ENCODE measurements at places on chromosomes 5 and 9.
A peak's percentile ranks its signal among the peaks of the same experiment; 100 is the strongest.

DNA sequence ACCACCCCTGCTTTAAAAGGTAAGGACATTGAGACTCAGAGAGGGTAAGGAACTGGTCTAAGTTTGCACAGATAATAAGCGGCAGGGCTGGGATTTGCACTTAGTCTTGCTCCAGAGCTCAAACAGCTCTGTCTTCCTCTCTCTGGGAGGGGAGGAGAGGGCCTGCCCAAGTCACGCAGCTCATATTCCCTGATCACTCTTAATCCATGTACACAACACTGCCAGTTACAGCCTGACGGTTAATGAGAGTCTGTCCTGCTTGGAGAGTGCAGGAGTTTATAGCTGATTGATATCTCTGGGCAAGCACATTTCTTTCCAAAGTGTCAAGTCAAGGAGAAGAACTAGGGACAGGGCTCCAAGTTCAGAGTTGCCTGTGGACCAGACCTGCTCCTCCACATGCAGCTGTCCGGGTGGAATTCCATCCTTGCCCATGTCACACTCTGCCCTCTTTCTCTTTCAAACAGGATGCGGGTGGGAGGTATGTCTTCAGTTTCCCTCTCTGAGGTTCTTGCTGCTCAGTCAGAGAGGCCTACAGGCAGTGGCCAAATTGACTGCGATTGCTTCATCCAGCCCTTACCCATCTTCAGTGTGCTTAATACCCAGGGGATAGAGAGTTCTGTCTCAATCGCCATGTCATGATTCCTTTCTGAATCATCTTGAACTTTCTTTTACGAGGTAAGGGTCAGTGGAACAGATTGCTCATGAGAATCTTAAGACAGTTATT lies 54.5 kb downstream of the GALNT12 start:
- DNase-seq, result no peak

DNA sequence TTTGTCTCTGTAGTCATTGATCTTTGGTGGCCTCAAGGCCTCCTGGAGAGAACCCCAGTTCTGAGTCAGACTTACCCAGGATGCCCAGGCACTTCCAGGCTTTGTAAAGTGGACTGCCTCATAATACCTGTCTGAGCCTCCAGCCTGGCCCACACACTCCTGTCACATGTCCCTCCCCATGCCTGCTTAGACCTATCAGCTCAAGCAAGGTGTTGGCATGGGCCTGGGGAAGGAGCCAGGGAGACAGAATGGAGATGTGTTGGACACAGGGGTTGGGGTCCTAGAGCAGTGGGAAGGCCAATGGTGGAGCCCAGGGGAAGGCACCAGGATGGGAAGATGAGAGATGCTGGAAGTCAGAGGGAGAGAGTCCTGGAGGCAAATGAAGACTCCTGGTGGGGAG lies 136.2 kb downstream of the CFAP90 start:
- no peak for DNase-seq

- DNase-seq, result no peak
Observed at GRCh38 chr9:14958989-14959388, 48.8 kb upstream of the FREM1 start.

DNA sequence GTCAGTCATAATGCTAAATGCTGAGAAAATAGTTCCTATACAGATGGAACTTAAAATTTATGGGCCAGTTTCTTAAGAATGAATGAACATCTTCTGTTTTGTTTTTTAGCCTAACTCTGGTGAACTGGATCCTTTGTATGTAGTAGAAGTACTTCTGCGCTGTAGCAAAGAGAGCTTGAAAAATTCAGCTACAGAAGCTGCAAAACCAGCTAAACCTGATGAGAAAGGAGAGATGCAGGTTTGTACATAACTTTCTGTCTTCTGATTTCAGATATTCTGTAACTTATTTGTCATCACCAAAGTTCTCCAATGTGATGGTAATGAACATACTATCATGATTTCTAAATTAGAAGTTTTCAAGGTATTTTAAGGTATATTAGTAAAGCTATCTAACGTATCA lies 80.1 kb downstream of the MTREX start:
- DNase-seq, result no peak

DNA sequence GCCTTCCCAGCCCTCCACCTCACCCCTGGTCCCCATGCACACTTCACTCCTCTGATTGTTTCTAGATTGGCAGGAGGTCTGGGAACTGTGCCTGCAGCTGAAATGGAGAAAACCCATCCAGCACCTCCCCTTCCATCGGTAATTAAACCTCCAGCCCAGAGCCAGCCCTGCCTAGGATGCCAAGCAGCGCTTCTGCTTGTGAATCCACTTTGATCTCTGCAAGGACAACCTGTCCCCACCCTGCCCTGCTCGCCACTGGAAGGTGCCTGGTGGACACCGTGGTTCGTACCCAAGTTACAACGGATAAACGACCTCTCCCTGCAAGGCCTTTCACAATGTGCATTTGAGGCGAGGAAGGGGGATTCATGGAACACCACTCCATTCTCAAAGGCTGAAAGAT lies 50.6 kb downstream of the IRX2 start:
- DNase-seq, result no peak

DNA sequence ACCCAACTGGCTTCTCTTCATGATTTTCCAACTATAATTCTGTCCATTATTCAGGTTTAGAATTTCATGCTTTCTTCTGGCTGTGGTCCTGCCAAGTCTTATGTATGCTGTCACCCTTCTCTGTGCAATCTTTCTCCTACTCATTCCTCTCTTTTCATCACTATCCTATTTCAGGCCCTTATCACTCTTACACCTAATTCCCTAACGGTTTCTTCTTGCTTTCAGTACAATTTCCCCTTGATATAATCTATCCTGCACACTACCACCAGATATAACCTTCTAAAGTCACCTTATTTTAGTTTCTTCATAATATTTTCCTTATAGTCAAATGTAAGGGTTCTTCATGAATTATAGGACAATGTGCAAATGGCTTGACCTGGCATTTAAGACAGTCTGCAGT lies 436.2 kb downstream of the RAB3C start:
- no peak for DNase-seq

GRCh38 chr9:131349881-131350563 lies 43.9 kb upstream of the PRRC2B start:
- peak; percentile 77 for DNase-seq

GRCh38 chr5:61313960-61314681 lies 17.9 kb upstream of the ZSWIM6 start:
- no peak for DNase-seq

- no peak for DNase-seq
Observed at GRCh38 chr9:100206899-100207298, 107.9 kb downstream of the INVS start.

DNA sequence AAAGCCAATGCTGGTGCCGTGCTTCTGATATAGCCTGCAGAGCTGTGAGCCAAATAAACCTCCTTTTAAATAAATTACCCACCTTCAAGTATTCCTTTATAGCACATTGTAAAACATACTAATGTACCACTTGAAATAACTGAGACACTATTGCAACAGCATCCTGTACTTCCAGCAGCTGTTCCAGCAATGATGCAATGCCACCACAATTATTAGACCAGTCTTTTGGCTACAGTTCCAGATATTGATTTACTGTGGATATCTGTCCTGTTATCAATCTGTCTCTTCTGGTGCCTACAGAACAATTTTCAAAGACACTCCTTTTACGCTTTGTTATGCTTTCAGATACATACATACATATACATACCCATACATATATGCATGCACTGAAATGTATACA lies 567.9 kb downstream of the TAF11L14 start:
- no peak for DNase-seq

DNA sequence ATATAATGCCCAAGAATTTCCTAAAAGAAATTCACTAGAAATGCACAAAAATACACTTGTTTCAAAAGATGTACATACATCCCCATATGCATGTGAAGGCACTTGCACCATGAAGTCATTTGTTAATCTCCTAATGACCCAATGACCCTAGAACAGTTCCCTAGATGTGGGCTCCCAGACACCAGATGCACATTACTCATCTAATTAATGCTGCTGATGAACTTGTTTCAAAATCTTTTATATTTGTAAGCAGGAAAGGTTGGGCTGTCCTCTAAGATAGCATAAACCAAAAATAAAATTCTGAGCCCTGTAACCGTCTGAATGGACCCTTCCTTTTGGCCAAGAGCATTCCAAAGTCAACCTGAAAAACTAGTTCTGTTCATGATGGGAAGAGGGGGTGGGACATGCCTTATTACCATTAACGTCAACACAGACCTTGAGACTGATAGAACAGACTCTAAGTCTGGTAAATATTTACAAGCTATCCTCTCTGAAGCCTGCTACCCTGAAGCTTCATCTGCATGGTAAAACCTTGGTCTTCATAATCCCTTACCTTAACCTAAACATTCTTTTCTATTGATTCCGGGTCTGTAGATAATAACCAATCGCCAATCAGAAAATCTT lies 91.0 kb upstream of the DAPK1 start:
- DNase-seq, result no peak

DNA sequence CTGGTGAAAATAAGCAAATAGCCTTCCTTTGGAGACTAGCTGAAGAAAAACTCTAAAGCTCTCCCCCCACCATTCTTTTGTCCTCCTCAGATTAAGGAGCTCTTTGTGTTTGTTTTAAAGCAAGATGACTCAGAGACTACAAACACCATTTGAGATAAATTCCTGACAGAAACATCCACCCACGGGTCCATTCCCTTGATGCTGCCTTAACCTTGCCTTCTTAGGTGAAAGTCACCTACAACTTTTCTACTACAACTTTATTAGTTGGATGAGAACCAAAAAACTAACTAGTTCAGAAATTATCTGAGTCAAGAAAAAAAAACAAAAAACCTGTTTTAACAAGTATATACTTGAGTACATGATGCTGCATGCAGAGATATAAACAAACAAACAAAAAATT lies 831.1 kb downstream of the NR2F1-AS1 start:
- no peak for DNase-seq

GRCh38 chr5:179268399-179268952 lies 76.8 kb downstream of the ADAMTS2 start:
- no peak for DNase-seq

GRCh38 chr5:73692166-73692640 lies 66.2 kb downstream of the ARHGEF28 start:
- DNase-seq, result no peak

- DNase-seq, result no peak
Observed at GRCh38 chr5:103424453-103425205, 138.0 kb downstream of the NUDT12 start.

- no peak for DNase-seq
Observed at GRCh38 chr9:4837261-4838188, 44.8 kb downstream of the RCL1 start.

GRCh38 chr9:122143876-122144405 lies 15.6 kb downstream of the NDUFA8 start:
- DNase-seq, result no peak

GRCh38 chr9:19493876-19494275 lies 85.1 kb downstream of the ACER2 start:
- DNase-seq, result no peak

DNA sequence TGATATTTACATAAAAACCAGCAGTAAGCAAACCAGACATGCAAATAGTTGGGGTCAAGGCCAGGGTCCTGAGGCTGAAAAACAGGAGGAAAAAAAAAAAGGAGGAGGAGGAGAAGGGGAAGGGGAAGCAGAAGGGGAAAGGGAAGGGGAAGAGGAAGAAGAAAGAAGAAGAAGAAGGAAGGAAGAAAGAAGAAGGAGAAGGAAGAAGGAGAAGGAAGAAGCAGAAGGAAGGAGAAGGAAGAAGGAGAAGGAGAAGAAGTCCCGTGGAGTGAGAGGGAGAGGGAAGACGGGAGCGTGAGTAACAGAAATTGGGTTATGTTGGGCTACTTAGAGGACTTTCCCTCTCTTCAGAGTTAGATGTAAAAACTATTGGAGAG lies 24.6 kb upstream of the NSG2 start:
- no peak for DNase-seq

DNA sequence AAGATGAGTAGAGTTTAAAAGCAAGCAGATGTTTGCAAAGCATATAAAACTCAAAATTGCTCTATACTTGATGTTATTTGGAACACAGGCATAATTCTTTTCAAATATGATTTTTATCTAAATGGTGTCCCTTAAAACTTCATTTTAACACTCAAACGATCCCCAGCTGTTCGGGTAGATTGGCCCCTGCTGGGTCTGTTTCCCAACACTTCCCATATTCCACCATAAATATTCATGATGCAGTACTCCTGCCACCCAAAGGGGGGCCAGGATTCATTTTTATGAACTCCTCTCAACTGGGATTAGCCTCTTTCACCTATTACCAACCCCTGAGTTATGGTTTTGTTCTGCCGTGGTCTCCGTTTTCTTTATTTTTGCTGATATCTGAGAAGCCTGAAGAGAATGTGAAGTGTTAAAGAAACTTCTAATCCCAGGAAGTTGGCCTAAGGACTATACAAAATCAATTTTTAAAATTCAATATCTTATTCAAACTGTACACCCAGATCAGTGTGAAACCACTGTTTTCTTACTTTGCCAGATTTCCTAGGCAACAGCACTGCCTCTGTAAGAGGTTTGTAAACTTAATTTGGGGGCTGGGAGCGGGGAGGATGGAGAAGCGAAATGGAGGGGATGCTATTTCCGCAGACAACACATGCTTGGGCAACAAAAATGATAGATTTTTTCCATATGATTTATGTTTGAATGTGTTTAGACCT lies 384.1 kb downstream of the DMRT2 start:
- no peak for DNase-seq

DNA sequence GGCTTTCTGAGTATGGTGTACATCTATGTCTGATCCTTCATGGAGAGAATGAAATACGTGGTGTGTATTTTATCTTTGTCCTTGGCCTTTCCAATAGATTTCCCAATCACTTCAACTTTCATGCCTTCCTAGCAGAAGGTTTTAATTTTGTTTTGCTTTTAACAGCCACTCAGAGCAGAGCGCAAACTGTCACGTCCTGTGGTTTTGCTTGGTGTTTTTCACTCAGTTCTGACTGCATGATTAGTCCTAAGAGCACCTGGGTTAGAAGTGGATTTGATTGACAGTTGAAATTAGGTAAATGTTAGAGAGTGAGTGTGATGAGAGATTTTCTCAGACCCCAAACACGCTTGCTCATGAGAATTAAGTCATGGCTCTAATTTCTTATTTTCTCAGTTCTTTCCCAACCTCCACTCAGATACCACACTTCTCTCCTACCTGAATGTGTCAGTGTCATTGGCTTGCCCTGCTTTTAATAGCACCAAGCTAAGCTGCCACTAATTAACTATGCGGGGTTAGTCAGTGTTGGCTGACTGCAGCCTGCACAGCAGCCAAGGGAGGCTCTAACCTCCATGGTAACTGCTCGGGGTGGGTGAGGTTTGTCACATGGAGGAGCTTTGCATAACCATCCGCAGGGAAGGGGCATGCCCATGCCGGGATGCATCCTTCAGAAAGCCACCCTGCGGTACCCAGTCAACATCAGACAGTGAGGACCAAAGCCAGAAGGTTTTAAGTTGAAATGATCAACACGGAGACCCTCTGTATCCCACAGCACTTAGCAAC lies 173.4 kb downstream of the NR3C1 start:
- DNase-seq, result peak; percentile 92

- DNase-seq, result no peak
Observed at GRCh38 chr5:14201325-14202045, 58.3 kb downstream of the TRIO start.

GRCh38 chr5:87765009-87765408 lies 352.3 kb upstream of the CCNH start:
- no peak for DNase-seq

GRCh38 chr5:140658870-140659269 lies 5.8 kb upstream of the WDR55 start:
- DNase-seq, result no peak

GRCh38 chr9:90044710-90045151 lies 439.9 kb downstream of the GADD45G start:
- DNase-seq, result no peak

- no peak for DNase-seq
Observed at GRCh38 chr9:87909310-87910041, 8.3 kb upstream of the SPATA31C1 start.

GRCh38 chr9:6592231-6592630 lies 53.3 kb downstream of the GLDC start:
- DNase-seq, result no peak

- no peak for DNase-seq
Observed at GRCh38 chr5:148898413-148899075, 72.1 kb downstream of the ADRB2 start.
